ENCODE measurements at places on chromosomes 7 and 10. TPM values are rescaled to one million over a fixed set of nuclear protein-coding genes. Genes with fewer than 3 reads are reported as not detected.

Gene PTPRN2
- total RNA-seq: 3.6 TPM

Gene NACAD
- 0.12 TPM for total RNA-seq

GRCh38 chr7:139680676-139681462, 96.9 kb downstream of the HIPK2 start:
- H3K27ac ChIP-seq: peak overlapping the region; percentile 100
- DNase-seq: peak; percentile 98
- peak overlapping the region; percentile 17 for H3K4me3 ChIP-seq

GRCh38 chr10:73414230-73414945, 530 bp upstream of the ANXA7 start:
- DNase-seq: peak; percentile 83
- peaks cover 9% of the 10 kb centered on the region for H3K36me3 ChIP-seq
- peak overlapping the region; percentile 73 for H3K27ac ChIP-seq
- H3K4me1 ChIP-seq: peaks cover 63% of the 10 kb centered on the region
- H3K27me3 ChIP-seq: no peaks in the 10 kb centered on the region
- H3K4me3 ChIP-seq: peak overlapping the region; percentile 65

DNA sequence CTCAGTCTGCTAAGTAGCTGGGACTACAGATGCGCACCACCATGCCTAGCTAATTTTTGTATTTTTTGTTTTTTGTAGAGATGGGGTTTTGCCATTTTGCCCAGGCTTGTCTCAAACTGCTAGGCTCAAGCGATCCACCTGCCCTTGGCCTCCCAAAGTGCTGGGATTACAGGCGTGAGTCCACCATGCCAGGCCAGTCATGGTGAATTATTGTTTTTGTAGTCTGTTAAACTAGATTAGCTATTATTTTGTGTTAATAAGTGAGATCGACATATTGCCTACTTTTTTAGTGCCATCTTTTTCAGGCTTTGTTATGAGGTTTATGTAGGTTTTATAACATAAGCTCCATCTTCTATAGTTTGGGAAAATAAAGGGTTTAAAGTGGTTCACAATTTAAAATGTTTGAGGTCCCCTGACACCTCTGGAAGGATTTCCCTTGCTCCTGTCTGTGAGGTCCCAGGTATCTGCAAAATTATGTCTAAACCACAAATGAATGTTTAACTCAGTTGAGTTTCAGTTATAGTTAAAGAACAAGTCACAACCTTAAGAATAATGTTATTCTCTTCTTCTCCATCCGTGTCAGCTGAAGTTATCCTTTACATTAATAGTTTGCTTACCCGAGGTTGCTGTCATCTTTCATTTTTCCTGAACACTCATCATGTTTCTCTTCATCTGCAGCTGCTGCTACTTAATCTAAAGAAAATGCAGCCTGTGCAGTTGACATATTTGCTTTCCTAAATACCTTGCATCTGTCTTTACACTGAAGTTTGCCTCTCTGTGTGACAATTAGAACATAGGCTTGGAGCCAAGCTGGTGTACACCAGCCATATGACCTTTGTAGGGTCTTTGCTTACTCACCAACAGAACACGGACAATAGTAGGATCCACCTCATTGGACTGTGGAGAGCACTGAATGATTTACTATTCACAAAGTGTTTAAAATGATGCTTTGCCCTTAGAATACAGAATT, 8.9 kb upstream of the VSTM4 start:
- DNase-seq: no peak
- no peak overlapping the region for H3K4me3 ChIP-seq
- H3K36me3 ChIP-seq: no peaks in the 10 kb centered on the region
- H3K27ac ChIP-seq: no peak overlapping the region
- H3K27me3 ChIP-seq: peaks cover 56% of the 10 kb centered on the region

DNA sequence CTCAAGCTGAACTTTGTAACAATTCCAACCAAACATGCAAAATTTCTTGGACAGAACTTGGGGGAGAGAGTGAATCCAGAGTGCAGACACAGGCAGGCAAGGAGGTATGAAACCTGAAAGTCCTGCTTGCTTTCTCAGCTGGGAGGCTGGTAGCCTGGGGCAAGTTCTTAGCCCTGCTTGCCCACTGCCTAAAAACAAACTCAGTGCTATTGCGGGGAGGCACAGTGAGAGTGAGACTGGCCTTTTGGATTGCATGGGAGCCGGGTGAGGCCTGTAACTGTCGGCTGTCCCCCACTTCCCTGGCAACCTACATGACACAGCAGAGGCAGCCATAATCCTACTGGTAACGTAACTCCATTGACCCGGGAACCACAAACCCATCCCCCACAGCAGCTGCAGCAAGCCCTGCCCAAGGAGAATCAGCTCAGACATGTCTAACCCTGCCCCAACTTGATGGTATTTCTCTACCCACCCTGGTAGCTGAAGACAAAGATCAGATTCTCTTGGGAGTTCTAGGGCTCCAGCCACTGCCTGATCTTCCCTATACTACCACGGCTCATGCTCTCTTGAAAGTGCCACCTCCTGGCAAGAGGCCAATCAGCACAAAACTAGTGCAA, 663.6 kb downstream of the GRM8 start:
- H3K36me3 ChIP-seq: no peaks in the 10 kb centered on the region
- no peaks in the 10 kb centered on the region for H3K4me1 ChIP-seq
- DNase-seq: no peak
- no peaks in the 10 kb centered on the region for H3K27me3 ChIP-seq

Data from PC-3 (cell line).